ENCODE measurements at places on chromosomes 3 and 15.

GRCh38 chr3:178203165-178203564, 333.1 kb upstream of the KCNMB2 start:
- no peak for DNase-seq

GRCh38 chr3:31974471-31974870, 6.6 kb downstream of the OSBPL10 start:
- DNase-seq, result no peak

DNA sequence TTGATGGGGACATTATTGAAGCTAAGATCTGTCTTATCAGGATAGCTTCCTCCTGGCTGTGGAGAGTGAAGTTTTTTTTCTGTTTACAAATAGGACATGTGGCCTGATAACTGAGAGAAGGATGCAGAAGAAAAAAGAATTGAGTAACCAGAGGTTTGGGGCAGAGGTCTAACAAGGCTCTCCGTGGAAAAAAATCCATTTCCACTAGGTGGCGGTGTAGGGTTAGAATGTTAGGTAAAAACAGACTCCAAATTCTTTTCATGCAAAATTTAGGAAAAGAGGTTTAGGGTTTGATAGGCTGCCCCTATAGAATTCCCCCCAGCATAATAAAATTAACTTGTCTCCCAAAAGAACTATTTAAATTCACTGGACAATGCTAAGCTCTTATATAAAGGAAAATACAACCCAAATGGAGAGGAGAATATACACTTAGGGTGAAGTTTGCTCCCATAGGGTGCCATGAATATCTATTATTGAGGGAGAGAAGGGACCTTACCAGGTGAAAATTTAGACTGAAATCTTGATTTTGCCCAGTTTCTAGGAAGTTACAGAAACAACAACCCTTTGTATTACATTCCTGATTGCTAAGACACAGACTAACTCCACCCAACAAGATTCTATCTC, 1560.4 kb downstream of the OTOL1 start:
- peak; percentile 14 for DNase-seq

DNA sequence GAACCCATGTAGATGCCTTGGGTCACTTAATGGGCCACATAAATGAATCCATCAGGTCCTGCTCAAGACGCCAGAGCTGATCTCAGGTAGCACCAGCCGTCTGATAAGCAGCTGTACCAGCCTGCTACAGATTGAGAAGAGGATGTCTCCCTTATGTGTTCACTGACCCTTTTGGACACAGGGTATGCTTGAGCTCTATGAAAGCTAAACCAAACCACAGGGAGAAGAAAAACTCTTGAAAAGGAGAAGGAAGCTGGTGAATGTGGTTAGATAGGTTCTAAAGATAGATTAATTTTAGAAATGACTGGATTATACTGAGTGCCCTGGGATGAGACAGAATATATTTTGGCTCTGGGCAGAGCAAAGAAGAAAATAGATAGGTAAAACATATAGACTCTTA, 187.5 kb downstream of the SPATA16 start:
- no peak for DNase-seq

- no peak for DNase-seq
Measured at GRCh38 chr15:42363942-42364341, 4.6 kb downstream of the CAPN3 start.

GRCh38 chr3:185251272-185251671, 2.6 kb downstream of the EHHADH start:
- no peak for DNase-seq

DNA sequence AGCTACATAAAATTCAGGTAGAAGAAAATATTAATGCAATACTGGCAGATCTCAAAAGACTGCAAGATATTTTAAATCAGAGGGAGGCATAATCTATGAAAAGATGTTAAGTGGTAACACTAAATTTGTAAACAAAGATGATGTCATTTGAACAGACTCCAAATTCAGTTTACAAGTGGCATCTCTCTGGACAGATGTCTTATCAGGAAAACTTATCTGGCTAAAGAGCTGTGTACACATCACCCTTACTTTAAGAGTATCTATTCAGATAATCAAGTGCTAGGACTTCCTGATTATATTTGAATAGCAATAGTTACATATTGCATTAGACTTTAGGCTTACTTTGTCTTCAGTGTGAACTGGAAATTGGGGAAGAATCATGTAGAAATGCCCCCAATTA, 231.5 kb downstream of the WDR72 start:
- DNase-seq, result peak; percentile 41

- no peak for DNase-seq
Measured at GRCh38 chr3:38040401-38040800, 1.4 kb downstream of the DLEC1 start.

- no peak for DNase-seq
Measured at GRCh38 chr15:88115486-88116152, 140.9 kb downstream of the NTRK3 start.

GRCh38 chr15:70892912-70893560, 410 bp downstream of the LRRC49 start:
- DNase-seq, result peak; percentile 9

DNA sequence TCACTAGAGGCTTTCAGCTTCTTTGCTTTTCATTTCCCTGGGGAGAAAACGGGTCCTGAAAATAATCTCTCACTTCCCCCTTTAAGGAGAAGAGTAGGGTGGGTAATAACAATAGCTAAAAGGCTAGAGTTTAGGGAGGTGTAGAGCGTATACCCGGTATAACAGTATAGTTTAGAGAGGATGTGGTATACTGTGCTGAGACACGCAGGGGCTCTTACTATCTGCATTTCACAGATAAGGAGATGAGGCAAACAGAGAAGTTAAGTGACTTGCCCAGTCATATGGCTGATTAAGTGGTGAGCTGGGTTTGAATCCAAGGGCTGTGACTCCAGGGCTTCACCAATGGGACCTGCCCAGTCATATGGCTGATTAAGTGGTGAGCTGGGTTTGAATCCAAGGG, 15.0 kb upstream of the KCNMB3 start:
- no peak for DNase-seq

- no peak for DNase-seq
Measured at GRCh38 chr3:13887495-13888300, 7.8 kb upstream of the WNT7A start.

- DNase-seq, result no peak
Measured at GRCh38 chr3:13074006-13074375, 762 bp upstream of the IQSEC1 start.

GRCh38 chr3:32956750-32957570, 5.5 kb downstream of the CCR4 start:
- no peak for DNase-seq

GRCh38 chr3:102084006-102084405, 234.7 kb downstream of the NFKBIZ start:
- DNase-seq, result no peak

GRCh38 chr3:86867982-86868381, 123.0 kb downstream of the VGLL3 start:
- no peak for DNase-seq

- DNase-seq, result no peak
Measured at GRCh38 chr3:129324855-129325254, 46.2 kb downstream of the HMCES start.

DNA sequence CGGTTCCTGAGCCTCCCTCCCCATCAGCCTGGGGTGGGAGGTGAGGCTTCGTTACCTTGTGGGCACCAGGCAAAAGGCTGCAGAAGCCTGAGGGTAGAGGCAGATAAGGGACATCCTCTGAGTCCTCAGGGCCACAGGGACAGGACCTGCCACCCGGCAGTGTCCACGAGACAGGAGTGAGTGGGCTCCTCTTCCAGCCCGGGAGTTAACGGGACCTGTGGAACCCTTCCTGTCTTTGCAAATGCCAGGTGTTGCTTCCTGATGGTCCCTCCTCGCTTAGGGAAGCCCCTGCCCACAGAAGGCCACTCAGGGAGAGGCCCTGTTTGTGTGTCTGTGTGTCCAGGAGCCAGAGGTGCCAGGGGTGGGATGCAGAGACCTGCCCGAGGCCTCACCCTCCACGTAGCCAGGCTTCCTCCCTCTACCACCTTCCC, 111.1 kb upstream of the ALDH1A3 start:
- no peak for DNase-seq

- no peak for DNase-seq
Measured at GRCh38 chr15:84828086-84828908, 11.1 kb downstream of the ALPK3 start.

GRCh38 chr3:63046152-63046551, 170.9 kb upstream of the CADPS start:
- DNase-seq, result no peak

- DNase-seq, result no peak
Measured at GRCh38 chr3:155398046-155398445, 104.6 kb upstream of the STRIT1 start.

- DNase-seq, result no peak
Measured at GRCh38 chr3:196754091-196754981, 14.7 kb downstream of the PAK2 start.

- DNase-seq, result no peak
Measured at GRCh38 chr3:43076857-43077256, 29.0 kb downstream of the POMGNT2 start.

- no peak for DNase-seq
Measured at GRCh38 chr3:155262295-155262694, 31.2 kb downstream of the STRIT1 start.

GRCh38 chr3:119500265-119500664, 1.9 kb downstream of the TIMMDC1 start:
- DNase-seq, result no peak

- no peak for DNase-seq
Measured at GRCh38 chr15:81514725-81515124, 140.7 kb upstream of the TMC3 start.

GRCh38 chr3:126124896-126125295, 41.0 kb upstream of the SLC41A3 start:
- DNase-seq, result no peak

DNA sequence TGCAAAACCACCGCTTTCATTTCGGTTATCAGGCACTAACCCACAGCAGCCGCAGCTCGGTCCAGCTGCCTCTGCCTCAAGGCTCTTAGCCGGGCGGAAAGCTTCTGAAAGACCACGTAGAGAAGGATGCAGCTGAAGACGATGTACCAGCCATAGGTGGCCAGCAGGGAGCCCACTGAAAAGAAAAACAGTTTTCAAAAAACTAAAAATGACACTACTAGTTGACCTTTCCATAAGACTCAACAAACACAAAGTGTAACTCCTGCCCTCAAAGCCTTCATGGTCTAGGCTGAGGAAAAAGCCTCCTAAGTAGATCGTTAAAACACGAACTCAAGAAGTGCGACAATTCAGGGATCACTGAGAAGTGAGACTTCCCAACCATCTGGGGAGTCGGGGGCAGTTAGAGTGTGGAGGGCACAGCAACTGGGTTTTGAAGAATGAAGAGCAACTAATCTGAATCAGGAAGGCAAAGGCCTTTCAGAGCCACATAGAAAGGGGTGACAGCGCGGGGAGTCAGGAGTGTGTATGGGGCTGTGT, 716 bp downstream of the SELENOS start:
- no peak for DNase-seq

DNA sequence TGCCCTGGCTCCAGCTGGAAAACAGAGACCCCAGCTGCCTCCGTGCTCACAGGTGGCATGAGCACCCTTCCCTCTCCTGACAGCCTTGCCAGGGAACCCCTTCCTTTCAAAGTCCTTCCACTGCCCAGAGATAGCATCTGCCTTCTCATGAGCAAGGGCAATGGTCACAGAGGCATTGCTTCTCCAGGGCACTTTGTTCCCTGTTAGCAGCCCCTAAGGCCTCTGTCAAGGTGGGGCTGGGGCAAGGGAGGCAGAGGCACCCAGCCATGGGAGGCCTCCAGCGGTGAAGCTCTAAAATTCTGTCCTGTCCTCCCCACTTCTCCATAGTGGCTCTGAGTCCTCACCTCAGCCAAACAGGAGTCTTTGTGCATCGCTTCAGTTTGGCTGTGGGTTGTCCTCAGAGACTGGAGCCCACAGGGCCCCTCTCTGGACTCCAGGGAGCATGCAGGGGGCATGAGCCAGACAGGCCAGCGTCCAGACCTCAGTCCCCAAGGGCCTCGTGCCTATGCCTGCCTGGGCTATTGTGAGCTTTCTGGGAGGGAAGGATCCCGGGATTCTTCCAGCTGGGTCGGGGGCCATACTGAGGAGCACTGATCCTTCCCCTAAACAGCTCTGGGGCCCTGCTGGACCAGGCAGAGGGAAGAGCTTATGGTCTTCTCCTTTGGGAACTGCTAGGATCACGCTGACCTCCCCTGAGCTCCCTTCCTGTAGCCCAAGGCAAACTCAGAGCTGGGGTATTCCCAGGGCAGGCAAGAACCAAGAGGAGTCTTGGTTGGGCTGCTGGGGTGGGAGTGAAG, 106.6 kb downstream of the DNAJB8 start:
- DNase-seq, result no peak

GRCh38 chr3:23720885-23721284, 84.9 kb upstream of the UBE2E1 start:
- DNase-seq, result no peak

DNA sequence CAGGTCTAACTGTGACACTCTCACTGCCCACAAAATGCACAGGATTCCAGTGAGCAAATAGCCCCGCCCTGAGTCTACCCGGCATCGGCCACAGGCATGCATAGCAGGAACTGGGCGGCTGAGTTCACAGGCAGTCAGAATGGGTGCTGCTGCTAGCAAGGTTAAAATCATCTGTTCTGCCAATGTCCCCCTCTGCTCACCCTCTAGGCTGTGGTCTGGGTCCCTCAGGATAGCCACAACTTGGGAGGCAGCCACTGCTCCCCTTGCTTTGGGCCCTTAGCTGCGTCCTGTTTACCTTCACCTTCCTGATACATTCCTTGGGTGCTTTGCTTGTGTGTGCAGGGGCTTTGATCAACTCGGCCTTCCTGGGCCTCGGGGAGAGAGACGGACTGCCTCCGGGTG, 232.9 kb upstream of the RGMA start:
- DNase-seq, result no peak

DNA sequence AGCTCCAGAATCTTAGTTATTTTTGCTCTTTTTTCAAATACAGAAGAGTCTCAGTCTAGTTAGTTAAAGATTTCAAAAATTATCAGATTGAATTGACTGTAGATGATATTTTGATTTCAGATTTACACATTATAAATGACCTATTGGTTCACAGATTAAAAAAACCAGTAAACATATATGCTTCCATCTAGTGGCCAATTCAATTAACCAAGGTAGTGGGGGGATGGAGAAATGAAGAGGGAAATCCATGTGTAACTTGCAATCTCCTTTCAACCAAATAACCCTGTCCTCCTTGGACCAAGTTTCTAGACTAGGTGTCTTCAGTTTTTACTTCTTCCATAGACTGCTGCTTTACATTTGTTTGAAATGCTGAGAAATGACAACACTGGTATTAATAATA, 789.8 kb downstream of the ROBO1 start:
- no peak for DNase-seq

GRCh38 chr3:40701016-40701588, 176.3 kb downstream of the ZNF621 start:
- no peak for DNase-seq

DNA sequence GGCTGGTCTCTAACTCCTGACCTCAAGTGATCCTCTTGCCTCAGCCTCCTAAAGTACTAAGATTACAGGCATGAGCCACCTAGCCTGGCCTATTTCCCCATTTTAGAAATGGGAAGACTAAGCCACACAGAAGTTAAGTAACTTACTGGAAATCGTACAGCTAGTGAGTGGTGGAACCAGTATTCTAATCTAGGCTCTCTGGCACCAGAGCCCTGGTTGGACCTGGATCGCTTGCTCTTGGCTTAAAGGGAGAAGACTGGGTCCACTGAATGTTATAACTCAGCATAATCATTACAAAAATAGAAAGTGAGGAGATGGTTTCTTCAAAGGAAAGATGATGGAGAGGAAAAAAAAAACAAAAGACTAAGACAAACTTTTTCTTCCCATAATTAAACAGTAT, 37.4 kb upstream of the CNTN3 start:
- no peak for DNase-seq

All from NCI-H2029 (cell line).